Activated T-cell treated with anti-CD3 and anti-CD28 coated beads, Interleukin-2, amount 50 U/mL, for 72 hours (primary cell): ENCODE measurements at places on chromosomes 6 and 20. TPM values are rescaled to one million over a fixed set of nuclear protein-coding genes. Genes with fewer than 3 reads are reported as not detected.

DNA sequence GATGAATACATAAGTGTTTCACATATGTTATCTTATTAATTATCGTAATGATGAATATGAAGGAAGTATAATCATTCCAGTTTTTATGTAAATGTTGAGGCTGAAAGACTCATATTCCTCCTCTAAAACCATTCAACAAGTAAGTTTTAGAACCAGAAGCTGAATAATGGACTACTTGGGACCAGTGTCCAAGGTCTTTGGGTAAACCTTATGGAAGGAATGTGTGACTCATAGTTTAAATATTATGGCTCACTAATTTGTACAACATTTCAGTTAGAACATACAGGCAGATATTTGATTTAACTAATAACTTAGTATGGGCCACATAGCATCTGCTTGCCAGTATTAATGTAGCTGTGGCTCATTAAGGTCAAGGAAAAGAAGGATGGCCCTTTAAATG is 209.6 kb downstream of the TFAP2B start:
- no peak for DNase-seq
- no peak overlapping the region for H3K27ac ChIP-seq
- no peaks in the 10 kb centered on the region for H3K4me1 ChIP-seq
- H3K27me3 ChIP-seq = no peaks in the 10 kb centered on the region
- no peaks in the 10 kb centered on the region for H3K36me3 ChIP-seq

DNA sequence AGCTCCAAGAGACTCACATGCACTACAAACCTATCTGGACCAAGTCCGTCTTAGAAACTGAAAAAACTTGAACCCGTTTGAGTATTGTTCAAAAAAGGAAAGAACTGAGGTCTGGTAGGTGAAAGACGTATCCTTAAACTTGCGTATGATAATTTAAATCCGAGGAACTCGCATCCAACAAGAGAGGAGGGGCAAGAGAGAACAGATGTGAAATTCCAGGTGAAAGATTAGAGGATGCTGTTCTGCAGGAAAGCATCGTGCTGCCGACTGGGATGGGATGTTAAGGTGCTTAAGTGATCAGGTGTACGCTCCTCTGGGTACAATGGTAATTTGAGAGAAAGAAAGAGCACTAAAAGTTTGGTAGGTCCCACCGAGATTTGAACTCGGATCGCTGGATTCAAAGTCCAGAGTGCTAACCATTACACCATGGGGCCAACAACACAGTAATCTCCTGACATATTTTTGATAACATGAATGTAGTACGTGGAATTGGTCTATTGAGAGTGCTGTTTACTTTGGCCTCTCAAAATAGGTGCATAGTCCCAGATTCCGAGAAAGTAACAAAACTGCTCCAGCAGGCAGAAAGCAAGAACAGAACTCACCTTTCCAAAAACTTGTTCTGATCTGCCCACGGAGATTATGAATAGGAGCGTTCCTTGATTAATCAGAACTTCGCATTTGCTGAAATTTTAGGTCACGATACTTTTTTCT is 53.5 kb upstream of the BTN3A2 start:
- peak overlapping the region; percentile 99 for H3K27ac ChIP-seq
- peaks cover 3% of the 10 kb centered on the region for H3K36me3 ChIP-seq
- peak overlapping the region; percentile 87 for H3K4me3 ChIP-seq
- H3K27me3 ChIP-seq = no peaks in the 10 kb centered on the region
- H3K4me1 ChIP-seq = peaks cover 51% of the 10 kb centered on the region
- peak; percentile 52 for DNase-seq

DNA sequence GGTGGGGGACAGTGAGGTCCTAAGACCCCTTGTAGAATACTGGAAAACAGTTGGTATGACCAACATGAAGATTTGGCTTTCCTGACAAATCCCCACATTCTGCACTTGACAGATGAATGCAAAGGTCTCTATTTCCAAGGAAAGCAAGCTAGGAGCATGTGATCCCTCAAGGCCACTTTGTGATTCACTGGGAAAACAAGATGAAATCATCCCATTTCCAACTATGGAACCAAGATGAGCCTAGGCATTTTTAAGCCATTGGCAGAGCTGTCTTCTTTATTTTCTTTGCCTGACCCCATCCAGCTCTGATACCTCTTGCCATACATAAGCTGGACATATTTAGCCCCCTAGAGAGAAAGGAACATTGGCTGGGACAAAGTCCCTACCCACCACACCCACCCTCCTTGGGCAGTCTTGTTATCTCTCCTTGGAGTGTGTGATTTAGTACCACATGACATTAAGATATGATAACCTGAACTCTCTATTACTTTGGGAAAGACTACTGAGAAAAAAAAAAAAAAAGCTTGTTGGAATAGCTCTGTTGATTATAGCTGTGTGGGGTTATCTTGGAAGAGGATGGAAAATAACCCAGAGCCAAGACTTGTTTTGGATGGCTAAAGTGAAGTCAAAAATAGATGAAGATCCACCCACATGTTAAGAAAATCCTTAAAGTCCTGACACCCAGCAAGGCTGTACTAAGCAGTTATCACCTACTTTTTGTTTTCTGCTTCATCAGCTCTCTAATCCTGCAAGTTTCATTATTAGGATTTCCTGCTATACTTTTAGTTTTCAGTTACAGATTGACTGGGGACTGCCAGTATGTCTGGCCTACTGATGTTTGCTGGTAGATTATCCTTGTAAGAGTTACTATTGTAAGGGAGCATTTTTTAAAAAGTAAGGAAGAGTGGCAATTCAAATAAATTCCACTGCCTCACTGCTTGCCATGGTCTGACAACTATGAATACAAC is 90.1 kb upstream of the PREP start:
- no peak overlapping the region for H3K4me3 ChIP-seq
- peaks cover 10% of the 10 kb centered on the region for H3K4me1 ChIP-seq
- peak overlapping the region; percentile 77 for H3K27ac ChIP-seq

DNA sequence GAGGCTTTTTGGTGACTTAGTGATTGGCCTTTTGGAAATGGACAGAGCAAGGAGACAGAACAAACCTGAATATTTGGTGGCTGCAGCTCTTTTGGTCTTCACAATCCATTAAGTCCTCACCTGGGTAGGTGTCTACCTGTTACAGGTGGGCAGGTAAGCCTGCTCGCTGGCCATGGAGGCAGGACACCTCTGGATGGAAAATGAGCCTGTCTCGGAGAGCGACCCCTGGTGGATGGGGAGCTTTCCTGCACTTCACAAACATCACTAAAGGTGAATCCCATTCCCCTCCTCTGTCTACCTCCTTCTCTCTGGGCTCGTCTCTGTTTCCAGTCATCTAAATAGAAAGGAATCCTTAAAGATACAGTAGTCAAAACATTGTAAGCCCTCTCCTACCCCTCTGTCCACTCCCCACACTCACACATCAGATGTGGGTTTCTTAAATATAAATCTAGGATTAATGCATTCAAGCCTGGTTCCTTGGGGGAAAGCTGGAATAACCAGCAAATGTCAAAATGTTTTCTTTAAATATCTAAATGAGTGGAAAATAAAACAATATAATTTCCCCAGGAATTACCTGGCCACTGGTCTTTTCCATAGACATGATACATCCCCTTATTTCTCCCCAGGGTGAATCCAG is 304.9 kb downstream of the CDH26 start:
- no peak overlapping the region for H3K27ac ChIP-seq
- no peak overlapping the region for H3K4me3 ChIP-seq
- H3K36me3 ChIP-seq = no peaks in the 10 kb centered on the region
- H3K4me1 ChIP-seq = peaks cover 8% of the 10 kb centered on the region

RHAG gene
- total RNA-seq = not detected

ABHD16B gene
- not detected for total RNA-seq
